ENCODE measurements at places on chromosomes 11 and 22.

- DNase-seq: no peak
These were observed 60.3 kb downstream of the ATXN10 start for GRCh38 chr22:45731798-45732495.

DNA sequence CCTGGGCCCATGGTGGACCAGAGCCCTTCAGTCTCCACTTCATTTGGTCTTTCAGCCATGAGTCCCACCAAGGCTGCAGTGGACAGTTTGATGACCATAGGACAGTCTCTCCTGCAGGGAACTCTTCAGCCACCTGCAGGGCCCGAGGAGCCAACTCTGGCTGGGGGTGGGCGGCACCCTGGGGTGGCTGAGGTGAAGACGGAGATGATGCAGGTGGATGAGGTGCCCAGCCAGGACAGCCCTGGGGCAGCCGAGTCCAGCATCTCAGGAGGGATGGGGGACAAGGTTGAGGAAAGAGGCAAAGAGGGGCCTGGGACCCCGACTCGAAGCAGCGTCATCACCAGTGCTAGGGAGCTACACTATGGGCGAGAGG is 4.3 kb downstream of the ZBTB16 start:
- DNase-seq: no peak

DNA sequence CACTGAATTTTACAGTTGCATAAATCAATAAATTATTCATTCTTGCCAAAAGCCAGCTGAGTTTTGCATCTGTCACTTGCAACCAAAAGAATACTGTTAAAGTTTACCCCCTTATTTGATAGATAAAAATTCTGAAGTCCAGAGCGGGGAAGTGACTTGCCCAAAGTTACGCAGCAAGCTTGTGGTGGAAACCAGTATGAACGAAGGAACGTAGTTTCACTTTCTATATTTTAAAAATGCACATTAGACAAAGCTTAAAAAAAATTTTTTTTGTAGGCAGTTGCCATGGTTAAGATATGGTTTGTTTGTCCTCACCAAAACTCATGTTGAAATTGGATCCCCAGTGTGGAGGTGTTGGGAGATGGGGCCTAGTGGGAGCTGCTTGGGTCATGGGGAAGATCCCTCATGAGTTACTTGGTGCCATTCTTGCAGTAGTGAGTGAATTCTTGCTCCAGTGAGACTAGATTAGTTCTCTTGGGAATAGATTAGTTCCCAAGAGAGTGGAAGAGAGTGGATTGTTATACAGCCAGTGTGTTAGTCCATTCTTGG is 46.3 kb upstream of the SEZ6L start:
- DNase-seq: no peak

DNA sequence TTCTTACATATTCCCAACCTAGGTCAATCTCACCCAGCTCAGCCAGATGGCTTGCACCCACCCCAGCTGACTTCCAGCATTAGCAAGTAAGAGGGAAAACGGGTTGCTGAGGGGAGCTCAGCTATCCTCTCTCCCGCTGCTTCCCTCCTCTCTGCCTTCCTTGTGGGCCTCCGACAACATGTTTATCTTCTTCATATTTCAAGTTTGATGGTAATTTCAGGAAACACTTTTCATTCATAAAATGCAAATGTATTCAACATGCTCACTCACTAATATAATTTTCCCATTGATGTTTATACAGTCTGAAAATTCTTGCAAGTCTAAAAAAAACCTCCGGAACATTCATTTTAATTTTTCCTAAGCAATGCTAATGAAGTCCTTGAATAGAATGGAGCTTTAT is 372.5 kb upstream of the B3GAT1 start:
- no peak for DNase-seq

DNA sequence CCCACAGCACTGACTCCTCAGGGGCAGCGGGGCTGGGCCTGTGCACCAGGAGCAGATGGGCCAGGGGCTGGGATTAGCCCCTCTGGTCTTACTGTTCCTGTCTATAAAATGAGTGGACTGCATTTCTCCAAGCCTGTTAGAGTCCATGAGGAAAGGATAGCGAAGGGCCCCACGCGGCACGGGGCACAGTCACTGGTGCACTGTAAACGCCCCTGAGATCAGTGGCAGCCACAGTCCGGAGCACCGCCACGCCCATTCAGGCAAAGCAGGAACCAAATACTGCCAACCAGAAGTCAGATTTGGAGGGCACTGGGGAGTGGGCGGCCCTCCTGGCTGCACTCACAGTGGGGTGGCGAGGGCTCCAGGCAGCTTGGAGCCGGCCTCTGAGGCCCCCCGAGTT is 387.5 kb downstream of the TBC1D22A start:
- DNase-seq: no peak

- no peak for DNase-seq
These were observed 1.6 kb downstream of the MCAM start for GRCh38 chr11:119315131-119316015.

DNA sequence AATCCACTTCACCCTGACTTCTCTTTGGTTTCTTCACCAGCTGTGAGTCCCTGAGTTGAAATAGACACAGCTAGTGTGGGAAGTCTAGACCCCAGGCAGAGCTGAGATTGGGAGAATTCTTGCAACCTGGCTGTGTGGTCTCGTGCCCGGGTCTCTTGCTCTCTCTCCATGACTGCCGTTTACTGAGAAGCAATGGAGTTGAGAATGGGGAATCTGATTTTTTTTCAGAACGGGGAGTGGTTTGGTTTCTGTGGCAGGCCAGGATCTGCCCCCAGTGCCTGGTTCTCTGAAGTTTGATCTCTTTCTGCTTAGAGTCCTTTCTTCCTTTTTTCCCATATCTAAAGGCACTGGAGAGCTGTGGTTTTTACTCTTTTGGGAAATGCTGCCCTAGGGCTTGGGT is 1.5 kb downstream of the SIDT2 start:
- no peak for DNase-seq

DNA sequence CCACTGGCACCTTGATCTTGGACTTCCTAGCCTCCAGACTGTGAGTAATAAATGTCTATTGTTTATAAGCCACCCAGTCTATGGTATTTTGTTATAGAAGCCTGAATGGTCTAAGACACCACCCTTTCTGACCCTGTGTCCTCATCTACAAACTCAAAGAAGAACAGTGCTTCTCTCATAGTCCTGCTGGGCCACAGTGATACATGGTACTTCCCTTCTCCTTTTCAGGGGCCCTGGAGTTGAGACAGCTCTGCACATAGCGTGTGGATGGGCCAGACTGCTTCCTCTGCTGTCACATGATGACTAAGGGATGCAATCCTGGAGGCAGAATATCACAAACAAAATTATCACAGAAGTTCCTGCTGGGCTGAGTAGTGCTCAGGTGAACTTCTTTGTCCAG is 5.0 kb downstream of the KCNJ11 start:
- DNase-seq: no peak

DNA sequence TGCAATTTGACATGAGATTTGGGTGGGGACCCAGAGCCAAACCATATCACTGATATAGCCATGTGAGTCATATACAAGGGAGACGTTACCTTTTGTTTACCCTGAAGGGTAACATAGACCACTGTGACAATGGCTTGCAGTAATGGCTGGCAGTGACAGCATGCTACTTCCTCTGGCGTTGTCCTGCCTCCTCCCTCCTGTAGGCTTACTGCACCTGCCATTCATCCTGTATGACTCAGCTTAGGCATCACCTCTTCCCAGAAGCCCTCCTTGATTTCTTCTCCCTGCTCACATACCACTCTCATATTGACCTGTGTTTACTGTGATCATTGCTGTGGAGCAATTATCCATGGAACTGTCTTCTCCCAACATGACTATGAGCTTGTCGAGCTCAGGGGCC is 12.0 kb upstream of the PVALB start:
- no peak for DNase-seq

DNA sequence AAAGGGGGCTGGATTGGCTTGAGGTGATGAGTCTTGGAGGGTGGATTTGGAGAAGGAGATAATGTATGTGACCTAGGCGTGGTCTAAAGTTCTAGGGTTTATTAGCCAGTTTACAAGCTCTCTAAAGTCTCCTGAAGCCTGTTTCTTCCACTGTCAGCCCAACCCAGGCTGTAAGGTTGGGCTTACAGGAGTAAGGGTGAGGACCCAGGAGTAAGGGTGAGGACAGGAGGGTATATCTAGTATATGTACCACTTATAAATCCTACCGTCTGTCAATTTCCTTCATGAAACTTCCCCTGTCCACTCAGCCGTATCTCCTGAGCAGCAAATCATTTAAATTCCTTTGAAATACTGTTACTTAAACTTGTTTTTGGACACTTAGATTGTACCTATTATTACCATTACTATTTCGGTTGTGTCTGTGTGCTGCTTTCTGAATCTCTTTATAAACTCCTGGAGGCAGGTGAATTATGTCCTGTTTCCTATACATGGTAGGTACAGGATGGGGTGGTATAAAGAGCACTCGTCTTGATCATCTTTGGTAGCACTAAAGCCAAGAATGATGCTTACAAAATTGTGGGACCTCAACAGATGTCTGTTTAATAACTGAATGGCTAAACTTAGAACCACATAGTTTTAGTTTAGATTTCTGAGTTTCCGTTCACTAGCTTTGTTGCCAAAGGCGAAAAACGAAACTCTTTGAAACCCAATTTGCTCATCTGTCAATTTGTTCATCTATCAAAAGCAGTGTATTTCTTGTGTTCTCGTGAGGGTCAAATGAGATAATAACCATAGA is 192.0 kb downstream of the GRIK4 start:
- no peak for DNase-seq

- no peak for DNase-seq
These were observed 2.2 kb upstream of the RPS6KA4 start for GRCh38 chr11:64356498-64357411.

DNA sequence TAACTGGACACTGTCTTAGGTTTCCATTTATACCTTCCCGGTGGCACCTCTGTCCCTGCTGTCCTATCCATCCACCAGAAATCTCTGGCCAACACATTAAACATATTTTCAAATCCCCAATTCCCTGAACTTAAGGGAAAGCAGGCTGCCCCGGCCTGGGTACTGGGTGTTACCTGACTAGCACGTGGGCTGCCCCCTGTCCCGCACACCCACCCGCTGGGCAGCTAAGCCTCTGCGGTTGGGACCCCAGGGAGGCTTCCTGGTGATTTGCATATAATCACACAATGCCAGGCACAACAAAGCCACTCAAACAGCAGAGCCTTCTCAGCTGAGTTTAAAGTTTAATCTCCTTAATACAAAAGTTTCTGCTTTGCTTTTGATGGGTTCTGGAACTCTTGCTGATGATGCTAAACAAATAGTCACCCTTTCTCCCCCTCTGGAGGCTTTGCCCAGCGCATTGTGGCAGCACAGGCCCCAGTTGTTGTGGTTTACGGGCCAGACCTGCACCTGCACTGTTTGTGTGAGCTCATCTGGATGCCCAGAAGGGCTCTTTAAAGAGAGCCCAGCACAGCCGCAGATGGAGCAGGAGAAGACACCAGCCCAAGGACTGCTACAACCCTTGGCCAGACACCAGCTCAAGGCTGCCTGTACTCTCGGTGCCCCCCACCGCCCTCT is 59.9 kb upstream of the POU2AF1 start:
- no peak for DNase-seq

DNA sequence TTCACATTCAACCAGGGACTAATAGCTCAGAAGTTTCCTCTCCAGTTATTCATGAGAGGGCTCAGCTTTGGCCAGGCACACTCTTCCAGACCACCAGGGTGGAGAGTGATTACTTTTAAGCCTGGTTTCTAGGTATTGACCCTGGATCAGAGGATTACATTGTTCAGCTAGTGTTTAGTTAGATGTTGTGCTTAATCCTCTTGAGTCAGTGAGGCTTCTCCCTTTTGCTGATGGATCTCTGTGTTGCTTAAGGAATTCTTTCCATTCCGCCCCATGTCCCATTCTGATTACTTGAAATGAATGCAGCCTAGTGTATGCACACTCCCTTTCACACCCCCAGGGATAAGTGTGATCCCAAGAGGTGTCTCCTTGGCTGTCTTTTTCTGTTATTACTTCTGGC is 271.7 kb upstream of the ANO5 start:
- DNase-seq: no peak

GRCh38 chr22:36797911-36798673 is 18.7 kb downstream of the PVALB start:
- no peak for DNase-seq

GRCh38 chr22:24697172-24697571 is 77.3 kb downstream of the PIWIL3 start:
- DNase-seq: no peak

DNA sequence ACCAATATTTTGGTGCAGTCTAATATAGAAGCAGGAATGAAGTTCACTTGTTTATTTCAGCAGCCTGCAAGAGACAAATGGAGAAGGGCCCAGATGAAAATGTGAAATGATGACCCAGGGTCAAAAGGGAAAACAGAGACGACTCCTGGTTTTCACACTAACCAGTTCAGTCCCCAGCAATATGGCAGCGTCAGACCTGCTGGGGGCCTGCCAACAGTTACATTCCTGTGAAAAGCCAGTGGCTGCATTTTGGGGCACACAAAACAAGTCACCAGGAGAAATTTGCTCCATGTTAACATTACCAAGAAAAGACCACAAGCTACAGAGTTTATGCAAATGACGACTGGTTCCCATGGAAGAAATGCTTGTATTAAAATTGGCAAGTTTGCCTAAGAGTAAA is 80.2 kb downstream of the CCDC34 start:
- no peak for DNase-seq

GRCh38 chr22:22786301-22787115 is 101.1 kb upstream of the IGLL5 start:
- DNase-seq: no peak

GRCh38 chr11:46369458-46370152 is 11.9 kb upstream of the MDK start:
- no peak for DNase-seq

DNA sequence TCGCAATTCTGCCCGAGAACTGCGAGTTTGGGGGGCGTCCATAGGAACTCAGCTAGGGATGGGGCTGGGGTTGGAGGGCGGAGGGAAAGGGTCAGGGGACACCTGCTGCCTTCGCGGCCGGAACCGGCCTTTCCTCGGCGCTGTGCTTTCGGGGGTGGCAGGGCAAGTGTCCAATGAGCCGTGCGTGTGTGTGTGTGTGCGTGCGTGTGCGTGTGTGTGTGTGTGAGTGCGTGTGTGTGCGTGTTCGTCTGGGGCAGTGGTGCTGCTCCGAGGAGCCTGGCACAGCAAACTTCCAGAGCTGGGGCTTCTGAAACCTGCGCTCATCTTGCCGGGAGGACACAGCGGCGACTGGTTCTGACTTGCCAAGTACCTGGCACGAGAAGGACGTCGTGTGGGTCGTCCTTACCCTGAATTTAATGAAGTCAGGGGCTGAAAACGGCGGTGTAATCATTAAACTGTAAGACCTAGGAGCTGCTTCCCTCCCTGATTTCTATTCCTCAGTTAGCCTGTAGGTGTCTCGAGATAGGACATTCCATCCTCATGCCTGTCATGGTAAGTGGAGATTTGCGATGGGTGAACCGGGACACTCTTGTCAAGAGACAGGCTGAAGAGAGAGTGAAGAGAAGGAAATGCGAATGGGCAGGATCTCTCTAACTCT is 27.0 kb upstream of the AMOTL1 start:
- no peak for DNase-seq

DNA sequence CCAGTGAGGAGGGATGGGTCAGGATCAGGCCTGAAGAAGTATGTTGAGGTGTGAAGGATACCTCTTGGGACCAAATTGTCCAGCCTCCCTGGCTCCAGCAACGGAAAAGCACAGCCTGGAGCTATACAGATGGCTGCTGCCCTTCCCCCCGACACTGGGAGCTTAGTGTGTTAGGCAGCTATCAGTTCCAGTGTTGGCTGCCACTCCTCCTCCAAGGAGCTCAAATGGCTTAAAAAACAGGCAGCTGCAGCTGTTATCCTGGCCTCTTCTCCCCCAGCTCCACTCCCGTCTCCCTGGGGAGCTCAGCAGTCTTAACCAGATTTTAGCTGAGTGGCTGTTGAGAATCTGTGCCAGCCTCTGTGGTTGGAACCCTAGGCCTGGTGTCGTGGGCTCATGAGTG is 225.0 kb downstream of the JRKL start:
- DNase-seq: no peak
